Large intestine (tissue), 12 donors: ENCODE measurements at places on chromosomes 3 and 15.

GRCh38 chr15:24861014-24861690 lies 93.6 kb upstream of the SNRPN start:
- DNase-seq, result no peak

GRCh38 chr15:41483115-41483514 lies 10.6 kb upstream of the ITPKA start:
- no peak for DNase-seq

DNA sequence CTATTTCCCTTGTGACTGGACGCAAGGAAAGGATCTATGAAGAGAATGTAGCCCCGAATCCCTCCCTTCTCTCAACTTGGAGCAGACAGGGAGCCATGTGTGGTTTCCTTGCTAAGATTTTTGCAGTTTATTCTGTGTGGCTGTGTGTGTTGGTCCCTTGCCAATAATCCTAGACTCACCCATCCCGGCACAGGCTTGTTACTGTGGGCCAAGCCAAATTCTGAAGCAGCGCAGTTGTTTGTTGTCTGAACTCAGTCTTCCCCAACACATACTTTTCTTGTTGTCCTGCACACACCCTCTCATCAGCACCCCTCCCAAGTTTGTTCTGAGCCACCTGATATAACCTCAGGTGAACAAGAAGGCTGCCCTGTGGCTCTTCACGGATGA lies 193.3 kb upstream of the CTDSPL start:
- no peak for DNase-seq

- DNase-seq, result no peak
Observed at GRCh38 chr15:48109212-48109611, 11.6 kb upstream of the SLC24A5 start.

- peak; percentile 50 for DNase-seq
Observed at GRCh38 chr3:169272532-169272931, 391.0 kb downstream of the MECOM start.
